ENCODE measurements at places on chromosomes 7 and 10.

DNA sequence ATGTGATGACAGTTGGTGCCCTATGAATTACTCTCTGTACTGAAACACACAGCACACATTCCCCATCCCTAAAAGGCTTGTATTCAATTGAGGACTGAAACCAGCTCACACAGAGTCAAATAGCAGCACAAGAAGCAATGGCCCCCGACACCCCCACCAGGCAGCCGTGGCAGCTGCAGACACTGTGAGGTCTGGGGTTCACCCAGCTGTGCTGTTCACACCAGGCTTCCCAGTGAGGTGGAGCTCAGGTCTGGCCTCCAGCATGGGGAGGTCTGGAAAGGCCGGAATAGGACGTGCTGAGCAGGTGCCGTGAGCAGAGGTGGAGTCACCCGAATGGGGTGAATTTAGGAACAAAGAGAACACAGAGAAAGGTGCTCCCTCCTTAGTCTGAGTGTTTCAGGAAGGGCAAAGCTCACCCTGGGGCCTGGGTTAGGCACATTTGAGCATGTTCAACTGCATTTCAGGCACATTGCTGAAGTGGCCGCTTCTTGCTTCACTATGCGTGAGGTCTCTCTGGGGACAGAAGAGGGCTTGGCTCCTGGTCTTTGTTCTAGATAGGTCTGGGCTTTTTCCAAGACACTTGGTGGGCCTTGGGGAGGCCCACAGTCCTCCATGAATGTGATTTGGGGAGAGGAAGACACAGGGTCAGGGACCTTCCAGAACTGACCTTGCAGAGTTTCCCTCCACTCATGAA, 41.1 kb downstream of the C10orf120 start:
- DNase-seq = no peak

DNA sequence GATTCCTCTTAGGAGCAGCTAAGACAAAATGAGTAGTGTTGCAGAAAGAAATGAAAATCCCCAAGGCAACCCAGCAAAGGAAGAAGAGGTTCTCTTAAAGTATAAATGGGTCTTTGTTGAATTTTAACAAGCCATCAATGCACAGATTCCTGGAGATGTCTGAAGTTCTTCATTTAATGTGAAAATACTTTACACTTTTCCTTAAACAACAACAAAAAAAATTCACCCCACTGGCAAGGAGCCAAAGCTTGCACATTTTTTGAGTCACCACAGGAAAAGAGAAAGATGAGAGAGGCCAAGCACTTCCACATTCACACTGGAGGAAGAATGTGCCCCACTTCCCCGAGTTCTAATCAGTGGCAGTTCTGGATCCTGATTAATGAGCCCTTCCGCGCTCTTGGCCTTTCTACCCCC, 286.4 kb upstream of the MEOX2 start:
- DNase-seq = no peak

DNA sequence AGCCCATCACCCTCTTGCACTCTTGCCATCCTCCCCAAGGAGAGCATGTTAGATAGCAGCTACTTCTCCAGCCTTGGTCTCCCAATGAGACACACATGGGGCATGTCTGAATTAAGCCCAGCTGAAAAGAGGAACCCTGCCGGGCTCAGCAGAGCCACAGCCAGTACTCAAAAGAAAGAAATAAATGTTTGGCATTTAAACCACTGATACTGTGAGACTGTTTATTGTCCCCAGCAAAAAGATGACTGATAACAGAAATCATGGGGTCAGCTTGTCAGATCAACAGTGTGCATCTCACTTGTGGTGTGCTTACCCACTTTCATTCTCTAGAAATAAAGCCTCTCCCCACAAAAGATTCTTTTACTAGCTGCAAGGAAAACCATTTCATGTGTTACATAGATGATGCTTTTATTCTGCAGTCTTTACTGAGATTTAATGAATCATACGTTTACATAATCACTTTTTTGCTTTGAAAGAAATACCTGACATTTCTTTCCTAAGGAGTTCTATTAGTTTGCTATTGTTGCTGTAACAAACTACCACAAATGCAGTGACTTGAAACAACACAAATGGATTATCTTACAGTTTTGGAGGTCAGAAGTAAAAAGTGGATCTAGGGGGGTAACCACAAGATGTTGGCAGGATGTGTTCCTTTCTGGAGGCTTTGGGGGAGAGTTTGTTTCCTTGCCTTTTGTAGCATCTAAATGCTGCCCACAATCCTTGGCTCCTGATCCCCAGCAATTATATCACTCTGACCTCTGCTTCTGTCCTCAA, 20.9 kb downstream of the ANKRD7 start:
- DNase-seq = no peak

GRCh38 chr7:105101864-105102263, 87.9 kb downstream of the KMT2E start:
- DNase-seq = no peak

DNA sequence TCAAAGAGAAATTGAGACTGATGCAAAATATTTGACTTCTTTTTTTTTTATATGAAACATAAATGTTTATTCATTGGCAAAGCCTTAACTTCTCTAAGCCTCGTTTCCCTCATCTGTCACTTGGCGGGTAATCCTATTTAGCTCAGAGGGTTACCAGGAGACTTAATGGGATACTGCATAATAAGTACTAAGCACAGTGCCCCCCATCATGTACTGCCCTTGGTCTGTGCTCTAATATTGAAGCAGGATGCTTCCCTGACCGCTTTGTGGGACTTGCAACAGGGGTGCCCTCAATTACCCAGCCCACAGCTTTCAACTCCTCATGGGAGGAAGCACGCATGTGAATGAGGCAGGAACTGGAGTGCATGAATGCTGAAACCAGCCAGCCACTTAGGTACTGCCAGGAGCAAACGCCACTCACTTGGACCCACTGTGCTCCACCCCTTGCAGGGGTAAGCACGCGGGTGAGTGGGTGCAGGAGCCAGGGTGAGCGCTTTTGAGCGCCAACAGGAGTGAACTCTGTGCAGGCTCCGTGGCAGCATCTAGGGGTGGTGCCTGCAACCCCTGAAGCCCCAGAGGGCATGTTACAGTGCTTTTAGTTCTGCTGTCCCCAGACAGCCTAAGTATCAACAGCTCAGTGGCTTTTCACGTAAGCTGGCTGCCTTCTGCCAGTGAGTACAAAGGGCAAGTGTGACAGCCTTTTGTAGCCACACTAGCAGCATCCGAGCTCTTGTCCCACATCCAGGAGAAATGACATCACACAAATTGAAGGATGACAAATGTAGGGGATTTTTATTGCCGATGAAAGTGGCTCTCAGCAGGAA, 209.8 kb upstream of the C7orf33 start:
- DNase-seq = no peak
